Right hindlimb (tissue), 1 donor: ENCODE measurements at places on chromosomes 5 and 9.

DNA sequence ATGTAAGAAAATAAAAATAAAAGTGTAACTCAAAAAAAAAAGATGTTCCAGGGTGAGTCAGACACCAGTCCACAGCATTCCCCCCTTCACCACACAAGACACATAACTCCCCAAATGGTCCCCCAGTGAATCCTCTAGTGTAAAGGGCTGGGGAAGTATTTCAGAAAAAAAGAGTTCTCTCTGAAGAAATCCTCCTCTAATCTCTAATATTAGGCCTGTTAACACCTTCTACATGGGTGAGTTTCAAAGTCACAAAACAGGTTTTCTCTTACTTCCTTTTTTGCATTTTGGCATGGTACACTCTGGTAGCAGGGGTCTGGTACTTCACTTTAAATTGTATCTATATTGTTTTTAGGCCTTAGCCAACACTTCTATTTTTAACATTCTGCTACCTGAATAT, 28.2 kb downstream of the RNF145 start:
- no peak for DNase-seq

- peak; percentile 25 for DNase-seq
Observed at GRCh38 chr9:7266911-7267595, 509.3 kb downstream of the KDM4C start.

DNA sequence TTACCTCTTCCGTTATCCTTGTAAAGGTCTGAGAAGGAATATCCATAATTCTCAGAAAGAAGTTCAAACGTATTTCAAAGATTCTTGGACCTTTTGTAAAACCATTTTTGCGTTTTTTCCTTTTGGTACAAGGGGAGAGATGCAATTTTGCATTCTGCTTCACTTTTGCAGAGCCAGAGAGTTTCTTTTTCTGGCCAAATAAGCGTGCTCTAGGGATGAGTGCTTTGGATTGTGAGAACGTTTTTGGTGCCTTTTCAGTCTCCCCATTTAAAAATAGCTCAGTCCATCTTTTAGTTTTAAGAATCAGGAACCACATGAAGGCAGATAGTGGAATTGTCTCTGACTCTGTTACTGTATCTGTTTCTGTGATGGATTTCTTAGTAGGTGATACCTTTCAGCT, 1.5 kb downstream of the ARHGAP26 start:
- DNase-seq: no peak

- no peak for DNase-seq
Observed at GRCh38 chr9:107827304-107827703, 337.7 kb upstream of the KLF4 start.

GRCh38 chr5:16819522-16820167, 116.4 kb downstream of the MYO10 start:
- no peak for DNase-seq

DNA sequence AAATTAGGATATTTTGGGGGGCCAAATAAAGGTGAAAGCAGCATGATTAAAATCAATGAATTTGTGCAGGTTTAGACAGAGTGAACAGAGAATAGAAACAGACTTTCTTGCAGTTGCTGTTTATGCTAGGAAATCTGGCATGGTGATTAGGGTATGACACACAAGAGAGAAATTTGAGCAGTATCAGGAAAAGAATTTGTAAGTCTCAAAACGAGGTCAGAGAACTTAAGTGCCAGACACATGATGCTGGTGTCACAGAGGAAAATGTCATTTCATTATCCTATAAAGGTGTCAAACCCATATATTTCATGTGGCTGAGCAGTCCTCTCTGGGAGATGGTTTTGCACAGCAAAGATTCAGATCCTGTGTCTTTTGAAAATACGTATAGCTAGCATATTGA, 15.7 kb downstream of the LVRN start:
- DNase-seq: no peak

DNA sequence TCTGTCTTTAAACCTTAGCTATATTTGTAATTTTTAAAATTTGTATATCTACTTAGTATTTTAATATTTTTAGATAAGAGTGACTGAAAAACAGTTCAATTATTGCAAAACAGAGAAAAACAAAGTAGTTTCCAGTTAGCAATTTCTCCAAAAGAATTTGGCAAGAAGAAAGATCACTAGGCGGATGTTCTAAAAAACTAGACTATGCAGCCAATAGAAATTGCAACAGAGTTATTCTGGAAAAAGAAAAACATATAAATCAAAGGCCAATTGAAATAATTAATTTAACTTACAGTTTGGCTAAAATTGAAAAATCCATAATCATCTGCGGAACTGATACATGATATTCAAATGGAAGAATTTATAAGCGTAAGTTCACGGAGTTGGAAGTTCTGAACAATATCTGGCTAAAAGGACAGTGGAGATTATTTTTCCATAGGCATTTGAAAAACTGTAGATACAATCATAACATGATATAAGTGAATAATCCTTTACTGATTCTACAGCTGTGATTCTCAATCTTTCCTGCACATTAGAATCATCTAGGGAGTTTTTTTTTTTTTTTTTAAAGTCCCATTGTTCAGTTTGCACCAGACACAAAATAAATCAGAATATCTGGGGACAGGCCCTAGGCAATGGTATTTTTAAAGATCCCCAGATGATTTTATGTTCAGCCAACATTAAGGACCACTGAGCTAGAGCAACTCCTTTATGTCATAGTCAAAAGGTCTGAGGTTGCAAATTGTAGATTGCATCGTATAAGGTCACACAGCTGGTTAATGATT, 605.1 kb upstream of the DAB2 start:
- DNase-seq: no peak

DNA sequence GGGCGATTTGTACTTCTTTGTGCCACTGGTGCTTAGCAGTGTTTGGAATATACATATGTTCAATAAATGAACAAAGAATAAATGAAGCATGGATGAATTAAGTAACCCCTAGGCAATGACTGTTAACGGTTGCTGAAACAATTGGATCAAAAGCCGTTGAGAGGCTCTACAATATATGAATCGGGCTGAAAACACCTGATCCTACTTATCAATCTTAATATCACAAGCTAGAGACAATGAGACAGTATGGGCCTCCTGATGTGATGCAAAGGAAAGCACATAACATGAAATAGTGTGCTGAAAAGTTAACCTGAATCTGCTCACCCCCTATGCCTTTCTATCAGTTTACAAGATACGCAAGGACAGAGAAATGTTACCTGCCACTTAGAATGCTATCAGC, 410.3 kb upstream of the RGMB start:
- no peak for DNase-seq

- DNase-seq: no peak
Observed at GRCh38 chr9:97866848-97867247, 13.8 kb downstream of the FOXE1 start.

- DNase-seq: no peak
Observed at GRCh38 chr5:17477043-17477442, 21.0 kb upstream of the TAF11L2 start.

DNA sequence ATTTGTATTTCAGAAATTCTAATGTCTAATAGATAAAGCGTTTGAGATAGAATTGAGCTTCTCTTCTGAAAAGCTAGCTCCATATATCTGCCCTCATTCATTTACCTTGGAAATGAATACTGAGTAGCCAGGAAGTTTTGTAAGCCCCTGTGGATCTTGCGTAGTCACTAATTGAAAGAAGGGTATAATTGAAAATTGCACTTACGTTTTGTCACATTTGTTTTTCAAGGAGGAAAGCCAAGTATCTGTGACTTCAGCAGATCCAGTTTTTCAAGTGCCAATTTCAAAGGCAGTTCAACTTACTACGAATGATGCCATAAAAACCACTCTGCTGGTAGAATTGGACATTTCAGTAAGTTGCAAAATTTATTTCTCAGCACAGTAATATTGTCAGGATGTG, 14.0 kb downstream of the MTRR start:
- no peak for DNase-seq

DNA sequence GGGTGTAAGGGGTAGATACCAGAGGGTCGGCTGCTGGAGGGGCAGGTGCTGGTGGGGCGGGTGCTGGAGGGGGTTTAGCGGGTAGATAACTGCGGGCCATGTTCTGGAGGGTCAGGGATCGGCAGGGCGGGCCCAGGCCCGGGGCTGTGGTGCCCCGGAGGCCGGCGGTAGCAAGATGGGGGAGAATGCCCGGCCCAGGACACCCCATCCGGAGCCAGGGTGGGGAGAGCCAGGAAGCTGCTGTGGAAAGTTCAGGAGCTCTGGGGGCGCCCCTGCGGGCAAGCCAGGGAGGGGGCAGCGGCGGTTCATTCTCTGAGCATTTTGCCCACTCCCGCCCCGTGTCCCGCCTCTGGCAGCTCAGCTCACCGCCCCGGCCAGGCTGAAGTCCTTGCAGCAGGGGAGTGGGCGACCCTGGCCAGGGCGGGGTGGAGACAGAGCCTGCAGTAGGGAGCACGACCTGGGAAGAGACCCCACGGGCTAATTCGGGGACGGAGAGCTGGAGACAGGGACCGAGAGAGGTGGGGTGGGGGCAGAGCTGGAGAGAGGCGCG, 538 bp downstream of the PRRT1B start:
- peak; percentile 21 for DNase-seq

GRCh38 chr5:37248970-37249814, at the start of gene CPLANE1:
Gene CPLANE1 (minus strand): TSS chr5:37249376. CDS start chr5:37247698, 1,678 bp downstream.
- peak; percentile 93 for DNase-seq

GRCh38 chr5:90421136-90421535, 11.6 kb upstream of the CETN3 start:
- no peak for DNase-seq

GRCh38 chr5:123756816-123757215, 244.8 kb downstream of the CSNK1G3 start:
- no peak for DNase-seq

DNA sequence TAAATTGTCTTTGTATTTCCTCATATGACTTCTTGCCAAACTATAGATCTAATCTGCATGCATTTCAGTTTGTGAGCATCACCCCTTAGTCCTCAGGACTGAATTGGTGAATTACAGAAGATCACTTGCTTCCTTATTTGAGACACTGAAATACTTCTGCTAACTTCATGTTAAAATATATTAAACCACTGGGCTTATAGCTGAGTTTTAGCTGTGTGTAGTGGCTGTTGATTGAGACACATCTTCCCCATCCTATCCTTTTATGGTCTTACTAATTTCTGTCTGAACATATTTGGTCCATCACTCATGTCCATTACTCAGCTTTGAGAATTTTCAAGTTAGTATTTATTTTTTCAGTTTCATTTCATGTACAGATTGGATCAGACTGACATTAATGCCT, 295.9 kb downstream of the PSAT1 start:
- DNase-seq: no peak

- no peak for DNase-seq
Observed at GRCh38 chr9:121643473-121643872, 8.0 kb upstream of the DAB2IP start.

GRCh38 chr5:43514025-43514424, 923 bp downstream of the C5orf34 start:
- no peak for DNase-seq

DNA sequence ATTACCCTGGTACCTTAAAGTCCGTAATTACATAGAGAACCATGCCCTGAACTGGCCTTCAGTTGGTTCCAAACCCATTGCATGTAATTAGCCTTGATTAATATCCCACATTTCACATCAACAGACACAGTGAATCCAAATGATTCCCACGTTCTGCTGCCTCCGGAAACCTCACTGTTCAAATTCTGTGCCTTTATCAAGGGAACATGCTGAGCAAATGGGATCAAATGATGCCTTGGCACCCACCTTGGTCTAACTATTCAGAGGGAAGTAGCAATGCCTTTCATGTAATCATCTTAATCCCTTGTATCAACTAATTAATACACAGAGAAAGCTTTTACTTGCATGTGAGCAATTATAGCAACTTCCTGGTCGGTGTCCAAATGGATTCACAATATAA, 100.6 kb downstream of the EFNA5 start:
- DNase-seq: no peak

DNA sequence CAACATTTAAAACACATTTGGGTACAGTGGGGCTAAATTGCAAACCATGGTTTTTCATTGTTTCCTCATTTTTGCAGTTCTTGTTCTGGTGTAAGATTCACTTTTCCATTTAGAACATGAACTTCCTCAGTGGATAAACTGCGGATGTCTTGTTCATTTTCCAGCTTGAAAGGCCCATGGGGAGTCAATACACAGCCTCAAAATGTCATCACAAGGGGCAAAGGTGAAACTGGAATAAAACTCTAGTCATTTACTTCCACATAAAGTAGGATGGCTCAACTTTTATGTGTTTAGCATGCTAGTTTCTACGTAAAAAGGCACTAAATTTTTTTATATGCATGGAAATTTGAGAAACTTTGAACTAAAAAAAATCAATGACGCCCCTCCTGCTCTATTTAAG, 718.8 kb downstream of the TLR4 start:
- no peak for DNase-seq

DNA sequence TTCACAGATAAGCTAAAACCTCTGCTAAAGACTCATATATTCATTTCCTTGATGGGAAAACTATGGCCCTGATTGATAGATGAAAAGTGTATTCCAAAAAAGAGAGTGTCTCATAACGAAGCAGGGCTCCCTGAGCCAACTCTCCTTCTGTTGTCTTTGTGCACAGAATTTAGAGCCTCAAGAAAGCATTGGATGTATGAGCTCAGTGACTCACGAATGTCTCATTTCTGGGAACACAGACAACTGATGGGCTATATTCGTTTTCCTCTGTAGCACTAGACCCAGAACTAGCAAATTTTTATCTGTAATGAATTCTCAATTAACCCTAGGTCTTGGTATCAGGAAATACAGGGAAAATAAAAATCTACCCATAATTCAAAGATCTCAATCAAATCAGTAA, 88.4 kb downstream of the LMNB1 start:
- no peak for DNase-seq

- no peak for DNase-seq
Observed at GRCh38 chr9:116646661-116647514, 40.2 kb upstream of the TRIM32 start.

DNA sequence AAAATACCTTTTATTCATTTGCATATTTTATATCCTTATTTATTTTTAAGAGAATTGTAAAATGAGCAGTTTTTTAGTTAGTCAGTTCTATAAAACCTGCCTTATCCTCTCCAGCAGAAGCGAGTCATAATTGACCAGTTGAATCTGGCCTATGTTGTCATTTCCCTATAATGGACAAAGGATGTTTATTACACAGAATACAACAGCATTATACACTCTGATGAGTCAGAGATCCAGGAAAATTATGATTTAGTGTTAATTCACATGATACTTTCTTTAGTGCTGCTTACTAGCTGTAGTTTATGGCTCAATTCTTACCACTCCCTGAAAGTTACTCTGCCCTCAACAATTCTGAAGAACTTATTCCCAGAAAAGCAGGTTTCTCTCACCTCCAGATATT, 26.8 kb upstream of the LURAP1L start:
- no peak for DNase-seq

- no peak for DNase-seq
Observed at GRCh38 chr5:40432836-40433235, 246.9 kb upstream of the PTGER4 start.

DNA sequence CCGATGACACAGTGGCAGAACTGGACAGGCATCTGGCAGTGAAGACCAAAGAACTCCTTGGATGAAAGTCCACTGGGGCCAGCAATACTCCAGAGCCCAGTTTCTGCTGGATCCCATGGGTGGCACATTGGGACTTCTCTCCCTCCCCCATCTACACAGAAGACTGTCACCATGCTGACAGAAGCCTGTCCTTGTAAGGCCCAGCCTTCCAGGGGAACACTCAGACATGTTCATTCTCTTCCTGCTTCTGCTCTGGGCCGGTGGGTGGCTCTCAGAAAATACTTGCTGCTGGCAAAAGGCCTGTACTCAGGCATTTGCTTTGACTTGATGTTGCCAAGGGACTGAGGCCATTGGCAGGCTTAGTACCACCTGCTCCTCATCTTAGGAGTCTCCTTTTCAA, 48.3 kb upstream of the PTGS1 start:
- DNase-seq: no peak

- DNase-seq: no peak
Observed at GRCh38 chr9:68545033-68545705, 4.5 kb upstream of the TMEM252 start.

GRCh38 chr9:113302792-113303418, at the start of gene RNF183:
Gene RNF183 (minus strand): TSS chr9:113303376. CDS start chr9:113298184, 5,192 bp downstream.
- no peak for DNase-seq
